ENCODE measurements at places on chromosomes 4 and X.

GRCh38 chr4:15001248-15001868 lies 923 bp upstream of the CPEB2 start:
- peak; percentile 88 for DNase-seq

DNA sequence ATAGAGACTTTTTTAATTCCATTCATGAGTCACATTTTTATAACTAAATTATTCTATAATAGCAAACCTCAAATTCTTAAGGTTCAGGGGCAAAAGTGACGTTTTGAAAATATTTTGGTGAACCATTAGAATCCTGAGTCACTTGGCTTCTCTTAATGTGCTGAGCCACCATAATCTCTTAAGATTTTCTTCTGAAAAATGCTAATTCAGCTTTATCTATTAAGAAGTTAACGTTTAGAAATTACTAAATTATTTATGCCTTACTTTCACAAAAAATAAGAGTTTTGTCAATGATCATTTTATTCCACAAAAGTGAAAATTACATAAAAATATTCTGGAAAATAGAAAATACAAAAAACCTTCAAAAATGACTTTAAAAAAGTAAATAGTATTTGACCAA lies 72.5 kb downstream of the GPM6A start:
- DNase-seq = no peak

DNA sequence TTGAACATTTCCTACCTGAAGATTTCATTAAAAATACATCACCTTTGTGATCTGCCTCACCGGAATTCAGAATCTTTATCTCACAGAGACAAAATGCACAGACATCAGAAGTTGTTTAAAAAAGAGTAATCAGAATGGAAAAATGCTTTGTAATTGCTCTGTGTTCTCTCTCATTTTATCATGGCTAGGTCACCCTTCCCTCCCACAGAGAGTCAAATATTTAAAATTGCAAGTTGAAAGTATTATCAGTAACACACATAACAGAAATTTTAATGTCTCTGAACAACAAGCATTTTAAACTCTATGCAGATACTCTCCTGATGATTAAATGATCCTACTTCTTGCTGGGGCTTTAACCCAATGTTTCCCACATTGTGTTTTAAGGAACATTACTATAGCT lies 362.0 kb downstream of the CBLL2 start:
- DNase-seq = no peak

DNA sequence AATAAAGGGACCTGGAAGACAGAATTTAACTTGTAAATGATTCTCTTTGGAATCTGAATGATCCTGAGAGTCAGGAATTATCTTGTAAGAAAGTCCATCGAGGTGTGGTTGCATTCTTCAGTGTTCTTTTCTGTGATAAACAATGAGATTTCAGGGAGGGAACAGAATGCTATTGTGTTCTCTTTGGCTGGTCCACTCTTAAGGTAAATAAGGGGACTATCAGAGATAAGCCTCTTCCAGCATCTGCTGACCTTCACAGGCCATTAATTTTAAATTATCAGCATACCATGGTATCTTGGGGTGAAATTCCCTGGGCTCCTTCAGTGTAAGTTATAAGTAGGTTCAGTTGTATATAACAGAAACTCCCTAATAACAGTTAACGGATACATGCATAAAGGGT lies 107.1 kb upstream of the ARHGAP24 start:
- no peak for DNase-seq

- no peak for DNase-seq
Measured at GRCh38 chrX:8748855-8749254, 16.9 kb upstream of the ANOS1 start.

DNA sequence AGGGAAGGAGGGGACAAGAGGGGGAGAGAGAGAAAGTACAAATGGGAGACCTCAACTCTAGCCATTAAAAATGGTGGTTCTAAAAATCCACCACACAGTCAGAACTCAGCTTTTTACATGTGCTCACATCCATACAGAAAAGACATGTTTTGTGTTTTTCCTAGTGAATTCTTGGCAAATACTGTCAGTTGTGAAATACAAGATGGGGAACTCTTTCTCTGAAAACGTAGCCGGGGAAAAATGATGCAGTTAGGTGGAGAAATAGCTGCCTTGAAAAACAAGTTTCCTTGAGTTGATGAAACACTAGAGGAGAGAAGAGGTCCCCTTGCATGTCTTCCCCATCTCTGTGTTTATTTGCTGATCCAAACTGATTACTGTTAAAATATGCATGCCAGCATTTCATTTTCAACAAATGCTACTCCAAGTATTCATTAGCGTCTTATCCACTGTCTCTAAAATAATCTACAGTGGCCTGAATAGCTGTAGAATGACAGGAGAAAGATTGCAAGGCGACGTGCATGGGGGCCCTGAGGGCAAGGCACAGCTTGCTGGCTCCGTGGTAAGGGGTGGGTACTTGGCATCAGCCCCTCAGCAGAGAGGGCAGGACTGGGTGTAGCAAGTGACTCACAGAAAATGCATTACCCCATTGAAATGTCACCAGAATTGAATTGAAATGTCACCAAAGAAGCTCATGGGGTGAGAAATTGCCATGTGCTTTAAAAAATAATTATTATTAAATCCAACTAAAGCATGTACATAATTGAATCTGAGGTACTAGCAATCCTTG lies 48.1 kb upstream of the TBL1X start:
- no peak for DNase-seq

Measured in upper lobe of right lung (tissue), 1 donor.